ENCODE measurements at places on chromosomes 16 and 17. TPM values are rescaled to one million over a fixed set of nuclear protein-coding genes. Genes with fewer than 3 reads are reported as not detected.

DNA sequence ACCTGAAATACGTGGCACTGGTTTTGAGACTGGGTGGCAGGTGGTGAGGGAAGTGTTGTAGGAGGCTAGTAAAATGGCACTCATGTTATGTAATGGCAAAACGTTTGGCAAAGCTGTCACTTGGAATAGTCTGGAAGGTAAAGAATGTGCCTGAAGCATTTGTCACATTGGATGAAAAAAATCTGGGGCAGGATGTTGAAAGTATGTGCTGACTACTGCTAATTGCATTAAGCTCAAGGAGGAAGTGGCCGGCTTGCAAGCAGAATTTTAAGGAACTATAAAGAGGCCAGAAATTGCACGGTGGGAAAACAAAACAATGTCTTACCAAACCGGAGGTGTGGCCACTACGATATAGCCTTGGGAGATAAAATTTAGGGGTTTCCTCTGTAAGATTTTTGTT, 26.6 kb upstream of the NLRP1 start:
- DNase-seq, result no peak

DNA sequence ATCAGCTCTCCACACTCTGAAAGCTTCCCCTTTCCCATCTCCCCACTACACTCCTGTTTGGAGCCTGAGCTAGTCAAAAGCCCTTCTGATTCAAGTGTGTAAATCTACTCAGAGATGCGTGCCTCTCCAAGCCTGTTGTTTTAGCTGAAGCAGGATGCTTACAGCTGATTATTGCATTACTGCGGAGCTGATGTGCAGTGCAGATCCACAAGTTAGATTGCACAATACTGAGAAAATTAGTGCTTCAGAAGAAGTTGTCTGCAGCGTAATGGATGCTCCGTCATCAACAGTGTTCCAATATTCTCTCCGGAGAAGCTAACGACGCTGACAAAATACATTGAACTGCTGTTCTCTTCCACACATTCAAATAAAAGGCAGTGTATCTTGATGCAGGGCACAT, 44.8 kb upstream of the NLRP1 start:
- DNase-seq, result no peak

DNA sequence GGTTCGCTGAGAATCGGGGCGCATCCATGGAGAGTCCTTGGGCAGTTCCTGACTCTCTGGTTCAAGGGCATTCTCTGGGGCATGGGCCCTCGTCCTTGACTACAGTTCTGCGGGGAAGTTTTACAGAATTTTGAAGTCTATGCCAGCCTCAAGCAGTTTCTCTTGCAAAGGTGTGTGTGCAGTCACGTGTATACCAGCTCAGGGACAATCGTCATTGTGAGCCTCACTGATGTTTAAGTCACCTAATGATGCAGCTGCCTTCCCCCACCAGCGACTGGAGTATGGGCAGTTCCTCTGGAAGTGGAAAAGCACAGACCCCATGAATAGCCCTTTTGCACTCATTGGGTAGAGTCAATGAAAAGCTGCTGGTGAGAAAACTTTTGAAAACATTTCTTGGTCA, 1.3 kb downstream of the PLCG2 start:
- no peak for DNase-seq

GRCh38 chr16:88390735-88391134, 8.0 kb downstream of the ZNF469 start:
- no peak for DNase-seq

DNA sequence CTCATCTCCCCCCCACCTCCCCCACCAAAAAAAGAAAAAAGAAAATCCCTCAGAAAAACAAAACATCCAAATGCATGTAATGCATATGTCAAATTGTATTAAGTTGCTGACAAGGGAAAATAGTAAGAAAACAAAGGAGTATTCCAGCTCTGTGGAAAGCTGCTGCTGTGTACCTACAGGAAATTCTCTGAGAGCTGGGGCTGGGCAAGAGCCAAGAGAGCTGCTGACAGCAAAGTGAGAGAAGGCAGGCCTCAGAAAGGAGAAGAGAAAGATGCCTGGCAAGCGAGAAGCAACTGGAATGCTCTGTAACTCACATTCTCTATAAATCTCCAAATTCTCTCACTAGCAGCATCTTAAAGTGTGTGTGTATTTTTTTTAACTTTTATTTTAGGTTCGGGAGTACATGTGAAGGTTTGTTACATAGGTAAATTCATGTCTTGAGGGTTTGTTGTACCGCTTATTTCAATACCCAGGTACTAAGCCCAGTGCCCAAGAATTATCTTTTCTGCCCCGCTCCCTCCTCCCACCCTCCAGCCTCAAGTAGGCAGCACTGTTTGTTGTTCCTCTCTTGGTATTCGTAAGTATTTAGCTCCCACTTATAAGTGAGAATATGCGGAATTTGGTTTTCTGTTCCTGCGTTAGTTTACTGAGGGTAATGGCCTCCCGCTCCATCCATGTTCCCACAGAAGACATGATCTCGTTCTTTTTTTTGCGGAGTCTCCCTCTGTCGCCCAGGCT, 24.4 kb downstream of the CNTROB start:
- DNase-seq, result no peak

GRCh38 chr17:3256575-3256974, 41.6 kb downstream of the OR3A1 start:
- no peak for DNase-seq

GRCh38 chr16:3032624-3033023, 4.1 kb downstream of the BICDL2 start:
- DNase-seq, result no peak

DNA sequence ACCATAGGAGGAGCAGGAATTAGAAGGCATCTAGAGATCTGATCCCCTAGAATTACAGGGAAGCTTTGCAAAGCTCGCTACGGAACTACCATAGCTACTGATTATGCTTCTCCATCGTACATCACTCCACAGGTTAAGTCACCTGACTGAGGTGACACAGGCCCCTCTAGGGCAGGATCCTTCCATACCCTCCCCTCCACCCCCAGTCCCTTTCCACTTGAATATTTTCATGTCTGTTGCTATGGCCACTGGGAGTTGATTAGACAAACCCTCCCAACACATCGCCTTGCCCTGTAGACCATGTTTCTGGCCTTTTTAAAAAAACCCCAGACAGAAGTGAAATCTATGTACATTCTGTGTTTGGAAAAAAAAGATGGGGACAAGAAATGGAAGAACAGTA, 287.1 kb downstream of the SOX9 start:
- no peak for DNase-seq

The ATP2A1 gene
- 0.53 TPM for total RNA-seq

The CPHXL2 gene
- not detected for total RNA-seq

The SIAH1 gene
- 34.8 TPM for total RNA-seq

The ABHD15 gene
- total RNA-seq, result 6.8 TPM

The GFOD2 gene
- 13.5 TPM for total RNA-seq
